Activated T-helper 1 cell treated with anti-CD3 and anti-CD28 coated beads, Interleukin-12 subunit alpha, Interleukin-12 subunit beta, Interleukin-2, Interleukin-4 antibody, amounts not matched to agents 30 ng/mL and 10 ng/mL and 1 ng/mL, durations not matched to agents 14 hours and 24 hours and 36 hours (primary cell): ENCODE measurements at places on chromosomes 7 and 10. TPM values are rescaled to one million over a fixed set of nuclear protein-coding genes. Genes with fewer than 3 reads are reported as not detected.

MYPN gene
- total RNA-seq = not detected in 2 replicates

CASD1 gene
- total RNA-seq = 14.9 and 15.2 TPM in 2 replicates

GHRHR gene
- not detected in 2 replicates for total RNA-seq

CTNNA3 gene
- total RNA-seq = not detected in 2 replicates

CDH23 gene
- 0.51 and 0.57 TPM in 2 replicates for total RNA-seq

SLC13A4 gene
- not detected in 2 replicates for total RNA-seq

OAT gene
- 35.6 and 37.9 TPM in 2 replicates for total RNA-seq

GRB10 gene
- total RNA-seq = 2.8 and 3.6 TPM in 2 replicates

GRCh38 chr10:79192677-79193003 lies 123.9 kb downstream of the ZMIZ1 start:
- no peak for DNase-seq

GRCh38 chr10:101840102-101840684 lies 3.4 kb downstream of the KCNIP2 start:
- DNase-seq = no peak

GRCh38 chr7:84251277-84251781 lies 56.7 kb upstream of the SEMA3A start:
- DNase-seq = no peak

DNA sequence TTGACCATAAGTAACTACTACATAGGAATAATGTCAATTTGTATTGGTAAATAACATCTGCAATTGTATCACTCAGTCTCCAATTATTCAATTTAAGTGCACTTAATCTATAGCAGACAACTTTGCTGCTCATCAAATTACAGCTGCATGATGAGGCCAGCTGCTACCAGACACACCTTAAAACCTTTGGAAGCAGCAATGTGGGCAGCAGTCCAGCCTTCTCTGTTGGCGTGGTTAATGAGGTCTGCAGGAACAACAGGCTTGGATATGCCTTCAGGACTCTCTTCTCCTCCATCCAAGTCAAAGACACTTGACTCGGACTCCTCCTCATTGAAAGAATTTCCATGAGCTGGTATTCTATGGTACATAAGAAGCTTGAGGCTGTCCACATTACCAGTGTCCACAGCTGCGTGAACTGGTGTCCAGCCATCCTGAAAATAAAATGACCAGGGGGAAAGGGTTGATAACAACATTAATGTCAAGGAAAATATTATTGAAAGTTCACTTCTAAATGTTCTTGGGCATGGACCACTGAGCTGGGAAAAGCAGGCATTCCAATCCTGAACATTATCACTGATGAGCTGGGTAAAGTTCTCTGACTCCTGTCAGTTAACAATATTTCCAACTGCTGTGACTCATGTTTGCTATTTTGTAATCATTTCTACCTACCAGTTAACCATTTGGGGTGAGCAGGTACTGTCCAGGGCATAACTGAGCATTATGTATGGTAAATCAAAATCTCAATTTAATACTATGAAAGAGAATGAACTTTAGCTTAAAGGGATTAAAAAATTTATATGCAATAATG lies 95.7 kb downstream of the CTTNBP2 start:
- no peak for DNase-seq

DNA sequence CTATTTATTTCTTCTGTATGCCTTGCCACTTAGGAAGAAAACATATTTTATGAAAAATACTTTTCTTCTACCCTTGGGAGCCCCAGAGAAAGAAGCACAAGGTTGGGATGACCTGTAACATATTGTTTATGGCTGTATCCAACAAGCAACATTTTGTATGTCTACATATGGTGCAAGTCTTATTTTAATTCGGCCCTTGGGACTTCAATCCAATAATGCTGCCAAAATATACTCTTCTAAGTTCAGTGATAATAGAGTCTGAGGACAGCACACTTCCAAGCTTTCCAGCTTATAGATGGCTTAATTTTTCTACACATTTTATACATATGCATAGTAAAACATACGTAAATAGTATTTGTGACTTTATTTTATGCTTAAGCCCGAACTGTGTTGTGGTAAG lies 318.5 kb upstream of the SEMA3A start:
- no peak for DNase-seq

DNA sequence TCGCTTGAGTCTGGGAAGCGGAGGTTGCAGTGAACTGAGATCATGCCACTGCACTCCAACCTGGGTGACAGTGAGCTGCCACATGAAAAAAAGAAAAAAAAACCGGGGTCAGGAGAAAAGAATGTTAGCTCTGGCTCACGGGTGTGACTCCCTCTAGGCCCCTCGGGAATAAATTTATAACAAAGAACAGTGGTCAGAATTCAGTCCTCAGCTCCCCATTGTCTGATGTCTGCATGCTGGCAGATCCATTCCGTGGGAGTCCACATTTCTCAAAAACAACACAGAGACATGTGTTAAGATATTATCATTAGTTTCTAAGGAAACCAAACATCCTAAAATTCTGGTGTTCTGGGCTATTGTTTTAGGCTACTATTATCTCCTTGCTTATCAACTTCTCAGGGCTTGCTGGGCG lies 90.6 kb downstream of the MARCHF5 start:
- DNase-seq = no peak

- no peak for DNase-seq
These were observed 161.4 kb upstream of the MDFIC start for GRCh38 chr7:114760477-114760876.

DNA sequence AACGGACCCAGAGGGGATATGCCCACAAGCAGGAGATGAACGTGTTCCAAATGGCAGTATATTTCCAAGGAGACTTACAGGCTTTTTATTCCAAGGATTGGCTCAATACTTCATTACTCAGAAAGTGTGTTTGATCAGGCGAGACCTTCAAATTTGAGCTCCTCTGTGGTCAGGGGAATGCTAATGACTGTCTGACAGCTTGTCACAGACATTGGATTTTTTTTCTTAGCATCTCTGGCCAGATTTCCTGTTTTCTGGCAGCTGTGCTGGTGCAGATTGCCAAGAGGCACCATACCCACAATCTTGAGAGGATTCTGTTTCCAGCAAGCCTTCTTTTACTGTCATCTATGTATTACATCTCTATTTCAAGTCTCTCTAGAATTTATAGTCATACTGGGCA lies 93.8 kb downstream of the C1GALT1 start:
- DNase-seq = no peak

DNA sequence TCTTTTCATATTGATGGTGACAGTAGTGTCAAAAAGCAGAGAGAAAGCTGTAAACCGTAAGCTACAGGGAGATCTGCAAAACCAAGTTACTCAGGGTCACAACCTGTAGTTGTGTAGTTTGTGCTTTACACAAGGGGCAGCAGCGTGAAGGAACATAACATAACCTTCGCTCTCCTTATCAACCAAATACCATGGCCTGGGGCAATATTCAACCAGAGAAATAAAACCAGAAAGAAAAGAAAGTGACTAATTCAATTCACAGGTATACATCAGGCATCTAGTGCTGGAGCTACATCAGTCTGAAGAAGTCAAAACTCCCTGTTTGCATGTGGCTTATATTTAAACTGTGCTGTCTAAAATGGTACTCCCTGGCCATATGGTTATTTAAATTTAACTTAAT lies 224.3 kb downstream of the TWIST1 start:
- DNase-seq = no peak

DNA sequence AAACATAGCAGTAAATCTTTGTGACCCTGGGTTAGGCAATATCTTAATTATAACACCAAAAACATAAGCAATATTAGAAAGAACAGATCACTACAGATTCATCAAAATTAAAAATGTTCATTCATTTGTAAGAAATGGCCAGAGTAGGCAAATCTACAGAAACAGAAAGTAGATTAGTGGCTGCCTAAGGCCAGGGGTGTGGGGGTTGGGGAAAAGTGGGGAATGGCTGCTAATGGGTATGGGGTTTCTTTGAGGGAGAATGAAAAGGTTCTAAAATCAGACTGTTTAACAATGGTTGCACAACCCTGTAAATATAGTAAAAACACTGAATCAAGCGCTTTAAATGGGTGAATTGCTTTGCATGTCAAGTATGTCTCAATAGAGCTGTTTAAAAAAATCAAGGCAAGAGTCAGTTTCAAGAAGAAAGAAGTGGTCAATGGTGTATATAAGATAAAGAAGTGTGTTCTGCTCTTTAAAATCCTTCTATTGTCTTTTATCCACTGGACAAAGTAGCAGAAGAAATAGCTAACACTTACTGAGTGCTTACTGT lies 42.6 kb downstream of the CDK6 start:
- no peak for DNase-seq

DNA sequence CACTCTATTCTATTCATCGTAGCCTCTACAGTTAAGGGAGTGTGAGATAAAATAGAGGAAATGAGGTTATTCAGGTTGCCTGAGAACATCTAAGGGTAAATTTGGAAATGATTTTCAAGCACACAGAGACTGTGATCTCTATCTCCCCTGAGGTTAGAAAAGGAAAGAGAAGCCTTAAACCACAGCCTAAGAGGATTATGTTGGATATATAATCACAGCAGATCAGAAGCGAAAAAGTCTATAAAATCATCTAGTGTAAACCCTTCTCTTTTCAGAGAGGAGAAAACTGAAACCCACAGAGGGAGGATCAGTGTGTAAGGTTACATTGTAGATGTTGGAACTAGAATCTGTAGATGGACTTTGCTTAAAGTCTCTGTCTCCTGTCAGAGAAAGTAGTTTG lies 90.6 kb upstream of the SEMA3E start:
- no peak for DNase-seq
